ENCODE measurements at places on chromosomes 6 and 20.
A peak's percentile ranks its signal among the peaks of the same experiment; 100 is the strongest.

DNA sequence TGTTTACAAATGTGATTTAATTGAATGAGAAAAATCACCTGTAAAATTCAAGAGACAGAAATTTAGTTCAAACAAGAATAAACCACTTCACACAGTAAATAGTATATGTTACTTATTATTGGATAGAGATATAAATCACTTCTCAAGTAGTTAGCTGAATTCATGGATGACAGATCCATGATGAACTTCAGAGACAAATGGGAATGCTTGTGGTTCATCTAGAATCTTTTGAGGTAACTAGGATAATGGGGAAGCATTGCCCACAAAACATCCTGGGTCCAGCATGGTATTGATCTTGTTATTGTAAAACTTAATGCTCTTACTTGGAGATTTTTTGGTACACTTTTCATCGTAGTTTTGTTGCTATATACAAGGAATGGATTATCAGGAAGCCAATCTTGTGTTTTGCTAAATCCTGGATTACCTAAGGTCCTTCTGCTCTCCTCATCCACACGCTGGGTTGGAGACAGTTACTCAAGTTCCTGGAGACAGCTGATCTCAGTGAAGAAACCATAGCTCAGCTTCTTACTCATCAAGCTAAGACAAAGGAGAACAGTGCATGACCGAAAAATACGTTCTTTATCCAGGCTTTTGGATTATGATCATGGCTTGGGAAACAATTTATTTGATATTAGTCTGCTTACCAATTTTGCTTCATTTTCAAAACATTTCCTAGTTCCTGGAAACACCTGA is 142.5 kb upstream of the PREP start:
- no peak for DNase-seq

- DNase-seq, result peak; percentile 40
These were observed 154.3 kb upstream of the RPS6KA2 start for GRCh38 chr6:166781331-166781730.

- no peak for DNase-seq
These were observed 7.0 kb downstream of the TMEM244 start for GRCh38 chr6:129853996-129854711.

GRCh38 chr6:140082867-140083297 is 708.4 kb upstream of the CITED2 start:
- DNase-seq, result no peak

GRCh38 chr6:55543633-55544309 is 35.2 kb downstream of the HMGCLL1 start:
- no peak for DNase-seq

- no peak for DNase-seq
These were observed 37.3 kb downstream of the PYGB start for GRCh38 chr20:25285091-25285647.

- no peak for DNase-seq
These were observed 86.2 kb upstream of the BEND6 start for GRCh38 chr6:56868687-56869086.

GRCh38 chr6:21949211-21949801 is 347.5 kb downstream of the PRL start:
- DNase-seq, result no peak

- no peak for DNase-seq
These were observed 10.8 kb upstream of the MAN1A1 start for GRCh38 chr6:119360262-119360915.

DNA sequence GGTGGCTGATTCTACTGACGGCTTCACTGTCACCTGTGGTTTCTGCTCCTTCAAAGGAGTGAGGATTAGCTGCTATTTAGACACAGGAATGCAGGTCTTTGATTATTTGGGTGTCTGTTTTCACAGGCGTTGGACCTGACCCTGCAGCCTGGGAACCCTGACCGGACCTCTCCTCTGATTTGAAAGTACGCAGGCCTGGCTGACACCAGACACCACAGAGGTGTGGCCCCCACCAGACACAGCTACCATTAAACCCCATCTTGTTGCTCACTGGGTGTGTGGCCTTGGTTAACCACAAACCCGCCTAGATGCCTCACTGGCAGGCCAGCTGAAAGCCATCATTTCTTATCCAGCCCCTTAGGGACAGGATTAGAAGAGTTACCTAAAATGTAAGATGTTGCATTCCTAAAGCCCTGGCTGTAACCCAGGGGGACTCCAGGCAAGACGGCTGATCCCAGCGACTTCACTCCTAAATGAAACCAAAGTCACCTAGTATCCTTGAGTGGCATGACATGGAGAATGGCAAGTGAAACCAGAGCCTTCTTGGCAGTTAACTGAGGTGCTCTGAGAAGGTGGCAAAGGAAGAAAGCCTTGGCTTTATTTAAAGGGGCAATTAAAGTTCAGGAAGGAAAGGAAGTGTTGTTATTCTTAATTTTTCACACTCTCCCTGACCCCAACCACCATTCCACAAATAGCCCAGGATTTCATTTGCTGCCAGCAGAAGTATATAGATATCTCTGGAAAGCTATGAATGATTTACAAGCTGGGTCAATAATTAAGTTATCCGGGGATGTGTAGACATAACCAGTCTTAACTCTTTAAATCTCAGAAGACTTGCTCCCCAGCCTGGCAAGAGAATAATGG is 169.9 kb downstream of the QRSL1 start:
- DNase-seq, result no peak

GRCh38 chr6:91824331-91824730 is 1237.5 kb upstream of the MAP3K7 start:
- no peak for DNase-seq

GRCh38 chr6:97364327-97364726 is 81.3 kb upstream of the MMS22L start:
- DNase-seq, result no peak

DNA sequence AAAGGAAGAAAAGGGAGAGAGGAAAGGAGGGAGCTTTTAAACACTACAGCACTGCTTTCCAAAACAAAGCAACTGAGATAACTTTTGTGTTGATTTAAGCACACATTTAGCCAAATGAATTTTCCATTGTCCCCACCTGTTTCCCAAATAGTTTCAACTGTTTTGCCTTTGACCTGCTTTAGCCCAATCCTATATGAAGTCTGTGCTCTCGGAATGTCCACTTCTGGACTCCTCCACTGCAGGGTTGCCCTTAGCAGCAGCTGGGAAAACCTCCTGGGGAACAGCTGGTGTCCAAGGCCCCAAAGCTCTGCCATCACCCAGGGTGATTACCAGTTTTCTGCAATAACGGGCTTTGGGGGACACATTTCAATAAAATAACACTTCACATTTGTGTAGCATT is 44.9 kb upstream of the PKHD1 start:
- no peak for DNase-seq

- DNase-seq, result no peak
These were observed 598.8 kb upstream of the CDH4 start for GRCh38 chr20:60653111-60653845.

- DNase-seq, result no peak
These were observed 235.2 kb downstream of the LRFN2 start for GRCh38 chr6:40352006-40352405.

GRCh38 chr6:167762259-167762962 is 64.3 kb upstream of the AFDN start:
- no peak for DNase-seq

GRCh38 chr6:157724138-157724820 is 98.8 kb upstream of the SNX9 start:
- no peak for DNase-seq

DNA sequence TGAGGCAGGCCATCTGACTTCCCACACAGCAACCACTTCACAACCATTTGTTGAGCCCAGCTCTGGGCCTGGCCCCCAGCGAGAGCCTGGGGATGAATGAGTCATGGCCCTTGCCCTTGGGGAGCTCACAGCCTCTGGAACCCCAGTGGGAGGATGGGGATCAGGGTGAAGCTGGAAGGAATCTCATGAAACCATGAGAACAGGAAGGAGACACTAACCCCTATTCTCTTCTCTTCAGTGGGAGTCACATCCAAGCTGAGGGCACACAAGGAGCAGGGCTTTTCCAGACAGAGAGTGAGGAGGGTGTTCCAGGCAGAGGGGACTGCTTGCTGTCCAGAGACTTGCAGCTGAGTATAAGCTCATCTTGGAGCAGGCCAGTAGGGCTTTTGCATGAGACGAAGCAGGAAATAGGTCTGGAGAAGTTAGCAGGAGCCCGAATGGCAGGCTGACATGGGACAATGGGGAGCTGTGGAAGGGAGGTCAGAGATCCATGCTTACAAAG is 7.5 kb downstream of the FOXS1 start:
- no peak for DNase-seq

- DNase-seq, result no peak
These were observed 8.1 kb downstream of the SLC2A4RG start for GRCh38 chr20:63747622-63748069.

GRCh38 chr6:106773996-106774629 is 144.7 kb downstream of the QRSL1 start:
- DNase-seq, result no peak

DNA sequence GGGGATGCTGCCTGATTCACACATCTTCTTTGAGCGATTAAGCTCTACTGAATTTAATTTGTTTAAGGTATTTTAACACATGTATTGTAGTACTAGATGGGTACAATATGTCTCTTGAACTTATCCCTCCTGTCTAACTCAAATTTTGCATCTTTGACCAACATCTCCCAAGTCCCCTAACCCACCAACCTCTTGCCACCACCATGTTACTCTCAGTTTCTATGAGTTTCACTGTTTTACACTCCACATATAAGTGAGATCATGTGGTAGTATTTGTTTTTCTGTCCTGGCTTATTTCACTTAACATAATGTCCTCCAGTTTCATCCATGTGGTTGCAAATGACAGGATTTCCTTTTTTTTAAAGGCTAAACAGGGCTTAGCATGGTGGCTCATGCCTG is 38.7 kb upstream of the ENPP4 start:
- no peak for DNase-seq

DNA sequence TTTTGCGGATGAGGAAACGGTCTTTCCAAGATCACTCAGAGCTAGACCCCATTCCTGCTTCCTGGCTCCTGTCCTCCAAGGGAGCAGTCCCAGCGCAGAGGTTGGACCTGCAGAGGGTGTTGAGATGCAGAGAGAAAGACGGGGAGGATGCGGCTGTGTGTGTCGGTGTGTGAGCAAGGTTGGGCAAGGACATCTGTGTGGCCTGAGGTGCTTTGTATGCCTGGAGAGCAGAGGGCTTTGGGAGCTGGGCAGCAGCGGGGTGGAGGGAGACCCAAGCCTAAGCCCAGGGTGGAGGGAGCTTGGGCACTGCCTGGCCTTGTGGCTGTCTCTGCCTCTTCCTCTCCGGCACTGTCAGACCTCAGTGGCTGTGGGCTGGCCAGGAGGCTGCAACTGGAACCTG is 147.4 kb upstream of the RNF24 start:
- no peak for DNase-seq

DNA sequence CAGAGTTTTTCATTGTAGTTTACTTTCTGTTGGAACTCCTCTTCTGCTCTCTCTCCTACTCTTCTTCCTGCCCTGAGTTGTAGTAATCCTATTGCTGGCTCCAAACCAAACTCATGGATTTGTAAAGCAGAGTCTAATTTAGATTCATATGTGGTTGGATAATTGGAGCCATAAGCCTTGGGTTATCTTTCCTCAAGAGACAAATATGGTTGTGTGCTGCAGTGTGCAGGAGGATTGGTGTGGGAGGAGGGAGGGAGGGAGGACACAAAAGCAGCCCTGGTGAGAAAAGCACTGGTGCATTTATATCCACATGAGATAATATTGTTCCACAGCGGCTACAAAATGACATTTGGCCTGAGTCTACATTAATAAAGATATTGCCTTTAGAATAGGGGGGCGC is 4.2 kb downstream of the HLA-G start:
- no peak for DNase-seq

DNA sequence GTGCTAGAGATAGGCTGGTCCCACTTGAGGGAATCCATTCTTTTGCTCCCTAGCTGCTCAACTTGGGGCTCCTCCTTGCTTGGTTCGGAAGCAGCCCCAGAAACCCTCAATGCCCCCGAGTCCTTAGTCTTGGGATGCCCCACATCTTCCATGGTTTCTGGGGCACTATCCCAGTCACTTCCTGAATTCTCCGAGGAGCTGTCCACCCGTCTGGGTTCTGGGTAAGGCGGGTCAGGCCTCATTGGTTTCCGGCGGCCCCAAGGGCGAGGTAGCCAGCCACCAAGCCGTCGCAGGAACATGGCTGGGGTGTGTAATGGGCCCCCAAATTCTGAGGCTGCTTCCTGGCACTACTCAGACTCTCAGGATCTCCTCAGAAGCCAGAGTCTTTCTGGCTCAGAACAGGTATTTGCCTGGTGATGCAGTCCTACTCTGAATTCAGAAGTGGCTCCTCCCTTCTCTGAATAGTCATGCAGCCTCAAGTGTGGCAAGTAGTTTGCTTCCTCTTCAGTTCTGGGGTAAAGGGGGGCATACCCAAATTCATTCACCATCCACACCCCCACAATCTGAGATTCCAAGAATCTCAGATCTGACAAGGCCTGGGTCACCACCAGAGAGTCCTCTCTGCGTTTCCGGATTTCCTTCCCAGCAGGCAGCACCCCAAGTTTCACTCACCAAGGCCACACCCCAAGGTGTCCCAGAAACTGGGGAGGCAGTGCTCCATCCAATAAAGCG is 763 bp downstream of the C6orf47 start:
- DNase-seq, result peak; percentile 84

GRCh38 chr6:34189806-34190503 is 44.1 kb upstream of the GRM4 start:
- DNase-seq, result peak; percentile 68

DNA sequence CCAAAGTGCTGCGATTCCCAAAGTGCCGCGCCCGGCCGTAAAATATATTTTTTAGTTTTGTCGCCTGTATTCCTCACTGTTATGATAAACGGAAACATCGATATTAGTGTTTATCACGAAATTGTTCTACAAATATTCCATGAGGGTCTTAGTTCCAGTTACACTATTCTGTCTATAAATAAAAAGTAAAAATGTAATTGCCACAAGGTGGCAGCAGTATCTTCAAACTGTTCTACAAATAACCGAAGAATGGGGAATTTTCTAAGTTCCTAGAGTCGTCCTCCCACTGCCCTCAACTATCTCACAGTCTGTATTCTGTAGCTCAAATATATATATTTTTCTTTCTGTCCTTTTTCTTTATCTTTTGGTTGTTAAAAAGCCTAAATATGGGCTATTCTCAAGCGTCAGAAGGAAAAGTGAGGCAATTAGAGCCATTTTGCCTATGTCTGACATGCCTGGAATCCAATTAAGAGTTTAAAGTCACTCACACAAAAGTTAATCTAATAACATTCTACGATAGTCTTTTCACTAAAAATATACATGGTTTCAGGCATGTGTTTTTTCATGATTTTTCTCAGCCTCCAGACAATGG is 14.2 kb upstream of the FAM162B start:
- DNase-seq, result no peak

DNA sequence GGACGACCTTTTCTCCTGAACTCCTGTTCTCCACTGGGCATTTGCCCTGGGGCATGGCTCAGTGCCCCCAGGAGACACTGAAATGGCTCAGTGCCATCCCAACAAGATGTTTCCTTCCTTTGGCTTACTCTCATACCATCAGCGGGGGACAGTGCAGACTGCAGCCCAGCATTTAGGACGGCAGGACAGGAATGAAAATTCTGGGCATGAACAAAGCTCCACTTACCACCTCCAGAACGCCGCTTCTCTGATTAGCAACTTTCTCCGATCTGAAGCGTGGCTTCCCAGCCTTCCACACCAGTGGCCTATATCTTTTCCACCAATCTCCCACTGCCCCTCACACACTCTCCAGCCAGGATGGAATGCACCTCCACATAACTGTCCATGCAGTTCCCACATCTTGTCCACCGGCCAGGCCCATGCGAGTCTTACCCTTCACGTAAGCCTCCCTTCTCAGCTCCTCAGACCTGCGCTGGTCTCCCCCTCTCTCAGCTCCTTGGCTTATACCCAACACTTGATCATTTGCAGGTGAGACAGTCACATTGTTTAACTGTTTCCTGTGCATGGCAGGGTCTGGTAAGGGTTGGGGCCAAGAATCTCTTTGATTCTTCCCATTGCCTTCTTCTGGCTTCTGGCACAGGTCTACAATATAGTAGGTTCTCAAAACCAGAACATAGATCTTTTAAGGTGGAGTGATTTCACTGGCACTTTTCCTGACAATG is 114.5 kb downstream of the FYN start:
- peak; percentile 73 for DNase-seq

Data from activated CD4-positive, alpha-beta T cell treated with anti-CD3 and anti-CD28 coated beads, Interleukin-2, amount 10 ng/mL, durations not matched to agents 24 days and 14 days (primary cell).